GM23248 (cell line): ENCODE measurements at places on chromosomes 5 and 9.
A peak's percentile ranks its signal among the peaks of the same experiment; 100 is the strongest.

GRCh38 chr5:169923988-169924387, 56.3 kb downstream of the INSYN2B start:
- no peak for DNase-seq

GRCh38 chr9:81074221-81074620, 615.1 kb downstream of the TLE1 start:
- DNase-seq: no peak

GRCh38 chr9:70010015-70010414, 33.6 kb upstream of the MAMDC2 start:
- DNase-seq: no peak

GRCh38 chr5:31972558-31972957, 201.6 kb downstream of the GOLPH3 start:
- no peak for DNase-seq

- peak; percentile 4 for DNase-seq
These were observed 269.9 kb downstream of the MEF2C start for GRCh38 chr5:88613051-88613450.

GRCh38 chr5:12399868-12400267, 495.6 kb upstream of the CTNND2 start:
- DNase-seq: no peak

DNA sequence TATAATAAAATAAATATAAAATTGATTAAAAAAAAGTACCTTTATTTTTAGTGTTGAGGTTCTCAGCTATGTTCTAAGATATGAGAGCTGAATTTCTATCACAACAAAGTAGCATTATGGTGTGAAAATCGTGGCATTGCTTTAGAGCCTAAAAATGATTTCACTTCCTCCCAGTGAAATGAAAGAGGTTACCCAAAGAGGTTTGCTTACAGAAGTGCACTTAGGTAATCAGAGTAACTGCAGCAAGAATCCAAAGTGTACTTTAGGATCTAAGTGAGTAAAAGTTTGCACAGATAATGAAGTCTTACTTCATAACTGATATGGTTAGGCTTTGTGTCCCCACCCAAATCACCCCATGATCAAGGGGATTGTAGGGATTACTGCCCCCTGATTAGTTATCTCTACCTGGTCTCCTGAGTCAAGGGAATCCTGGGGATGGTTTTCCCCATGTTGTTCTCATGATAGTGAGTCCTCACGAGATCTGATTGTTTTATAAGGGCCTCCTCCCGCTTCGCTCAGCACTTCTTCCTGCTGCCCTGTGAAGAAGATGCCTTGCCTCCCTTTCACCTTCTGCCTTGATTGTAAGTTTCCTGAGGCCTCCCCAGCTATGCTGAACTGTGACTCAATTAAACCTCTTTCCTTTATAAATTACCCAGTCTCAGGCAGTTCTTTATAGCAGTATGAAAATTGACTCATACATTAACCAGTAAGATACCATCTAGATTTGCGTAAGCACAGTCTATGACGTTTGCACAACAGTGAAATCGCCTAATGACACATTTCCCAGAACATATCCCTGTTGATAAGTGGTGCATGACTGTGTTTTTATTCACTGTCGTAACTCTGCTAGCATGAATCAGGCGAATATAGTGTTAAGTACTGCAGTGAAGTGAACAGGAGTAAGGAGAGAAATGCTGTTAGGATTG, 40.3 kb upstream of the LRRC70 start:
- DNase-seq: peak; percentile 76

DNA sequence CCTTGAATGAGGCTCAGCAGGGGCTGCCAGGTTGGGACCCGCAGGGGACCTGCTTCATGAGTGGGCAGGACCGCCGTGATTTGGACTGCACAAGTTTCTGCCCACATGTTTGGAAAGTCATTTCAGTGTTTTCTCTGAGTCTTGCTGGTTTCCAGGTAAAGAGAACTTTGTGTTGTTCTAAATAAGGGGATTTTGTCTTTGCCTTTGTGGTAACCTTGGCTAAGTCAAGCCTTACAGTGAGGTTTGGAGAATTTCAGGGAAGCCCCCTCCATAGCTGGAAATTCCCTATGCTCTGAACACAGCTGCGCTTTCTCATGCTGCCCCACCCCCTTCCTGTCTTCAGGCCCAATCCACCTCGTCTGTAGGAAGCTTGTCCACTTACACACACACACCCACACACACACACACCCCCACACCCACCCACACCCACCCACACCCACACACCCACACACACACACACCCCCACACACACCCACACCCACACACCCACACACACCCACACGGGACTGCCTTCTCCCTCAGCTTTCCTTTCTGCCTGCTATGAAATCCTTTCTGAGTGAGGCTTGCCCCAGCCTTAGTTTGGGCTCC, 270.1 kb downstream of the HSPA4 start:
- DNase-seq: no peak

- DNase-seq: peak; percentile 71
These were observed 8.2 kb upstream of the ELL2 start for GRCh38 chr5:95969651-95970358.

DNA sequence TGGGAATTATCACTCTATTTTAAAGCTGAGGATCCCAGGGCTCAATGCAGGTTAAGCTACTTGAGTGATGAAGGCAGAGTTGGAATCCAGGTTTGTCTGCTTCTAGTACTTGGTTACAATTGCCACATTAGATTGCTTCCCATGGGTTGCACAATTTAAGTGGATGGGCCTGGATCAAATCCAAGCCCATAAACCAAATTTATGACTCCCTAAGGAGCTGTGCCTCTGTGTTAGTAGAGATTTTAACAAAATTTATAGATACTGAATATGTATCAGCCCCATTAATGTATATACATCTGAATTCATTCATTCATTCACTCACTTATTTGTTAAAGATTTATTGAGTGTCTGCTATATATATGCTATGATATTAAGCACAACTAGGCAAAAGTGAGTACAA, 332.3 kb upstream of the KLF9 start:
- no peak for DNase-seq

DNA sequence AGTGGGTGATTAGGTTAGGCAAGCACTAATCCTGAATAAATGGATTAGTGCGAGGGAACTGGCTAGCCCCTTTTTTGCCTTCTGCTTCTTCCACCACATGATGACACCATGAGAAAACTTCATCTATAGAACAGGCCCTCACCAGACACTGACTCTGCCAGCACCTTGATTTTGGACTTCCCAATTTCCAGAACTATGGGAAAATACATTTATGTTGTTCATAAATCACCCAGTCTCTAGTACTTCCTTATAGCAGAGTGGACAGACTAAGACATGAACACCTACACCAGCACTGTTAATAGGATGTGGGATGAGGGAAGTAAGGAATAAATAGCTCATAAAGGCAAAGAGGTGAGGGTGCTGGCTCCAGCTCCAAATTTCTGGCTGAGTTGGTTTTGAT, 1.4 kb downstream of the ZNF622 start:
- DNase-seq: no peak

- DNase-seq: peak; percentile 64
These were observed 75.0 kb downstream of the TTC39B start for GRCh38 chr9:15231788-15232635.

DNA sequence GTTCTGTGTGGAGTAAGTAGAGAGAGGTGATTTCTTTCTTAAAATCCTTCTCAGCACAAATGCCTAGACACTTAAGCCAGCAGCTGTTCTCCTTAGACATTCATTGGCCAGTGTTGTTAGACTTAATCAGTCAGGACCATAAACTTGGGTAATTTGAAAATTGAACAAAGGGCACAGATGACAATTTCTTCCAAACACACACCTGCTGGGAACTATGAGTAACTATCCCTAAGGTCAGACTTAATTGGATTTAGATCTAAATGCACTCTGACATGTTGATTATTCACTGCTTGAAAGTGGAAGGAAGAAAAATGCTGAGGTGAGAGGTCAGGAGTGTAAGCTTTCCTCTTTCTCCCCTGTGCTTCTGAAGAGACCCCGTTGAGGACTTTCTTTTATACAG, 1083.7 kb upstream of the DMAC1 start:
- no peak for DNase-seq

DNA sequence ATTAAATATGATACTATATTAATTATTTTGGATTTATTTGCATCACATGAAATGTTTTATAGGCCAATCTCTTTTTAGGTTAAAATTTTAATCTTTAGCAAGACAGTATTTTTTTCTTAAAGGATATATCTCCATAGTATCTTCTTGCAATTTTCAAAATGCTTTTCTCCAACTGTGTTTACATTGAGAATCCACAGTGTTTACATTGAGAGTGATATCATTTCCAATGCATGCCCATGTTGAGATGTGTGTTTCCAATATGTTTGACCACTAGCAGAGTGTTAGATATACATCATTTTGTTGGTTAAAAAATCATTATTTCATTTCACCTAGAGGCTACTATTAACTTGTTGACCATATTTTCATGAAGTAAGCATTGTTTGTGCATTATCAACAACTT, 17.3 kb downstream of the VCAN start:
- no peak for DNase-seq

DNA sequence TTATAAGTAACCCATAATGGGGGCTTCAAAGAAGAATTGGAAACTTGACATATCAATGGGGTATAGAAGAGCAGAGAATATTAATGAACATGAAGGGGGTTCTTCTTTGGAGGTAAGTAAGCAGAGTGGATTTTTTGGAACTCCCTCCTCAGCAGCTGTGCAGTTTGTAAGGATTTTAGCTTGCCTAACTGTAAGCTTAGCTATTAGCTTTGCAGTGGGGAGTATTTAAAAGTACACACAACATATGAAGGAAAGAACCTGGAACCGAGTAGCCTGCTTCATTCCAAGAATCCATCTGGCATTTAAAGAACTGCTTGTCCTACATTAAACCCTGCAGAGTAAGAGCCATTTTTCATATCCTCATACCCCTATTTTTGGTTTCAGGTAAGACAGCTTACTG, 2.2 kb upstream of the PBX3 start:
- DNase-seq: peak; percentile 45

DNA sequence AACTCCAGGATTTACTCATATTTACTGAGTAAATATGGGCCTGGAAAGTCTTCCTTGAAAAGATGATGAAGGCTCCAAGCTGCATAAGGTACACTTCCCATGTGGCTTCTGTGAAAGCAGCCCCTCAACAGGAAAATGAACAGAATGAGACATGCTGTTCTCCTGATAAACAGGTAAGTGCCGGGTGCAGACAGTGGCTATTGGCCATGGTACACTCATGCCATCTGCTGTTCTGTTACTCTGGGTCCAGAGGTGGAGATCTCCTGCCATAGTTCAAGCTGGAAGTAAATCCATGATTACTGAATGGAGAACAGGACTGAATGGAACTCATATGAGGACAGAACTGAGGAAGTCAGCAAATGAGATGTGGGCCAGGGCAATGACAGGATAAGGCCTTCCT, 103.6 kb downstream of the SLIT3 start:
- DNase-seq: no peak

GRCh38 chr9:114697951-114698351, 16.0 kb upstream of the TEX48 start:
- no peak for DNase-seq

GRCh38 chr9:79829566-79830302, 258.0 kb downstream of the TLE4 start:
- no peak for DNase-seq
